Activated T-helper 1 cell treated with Interleukin-2 at 50 U/mL for 16 hours (primary cell): ENCODE measurements at places on chromosomes 16 and 17.

DNA sequence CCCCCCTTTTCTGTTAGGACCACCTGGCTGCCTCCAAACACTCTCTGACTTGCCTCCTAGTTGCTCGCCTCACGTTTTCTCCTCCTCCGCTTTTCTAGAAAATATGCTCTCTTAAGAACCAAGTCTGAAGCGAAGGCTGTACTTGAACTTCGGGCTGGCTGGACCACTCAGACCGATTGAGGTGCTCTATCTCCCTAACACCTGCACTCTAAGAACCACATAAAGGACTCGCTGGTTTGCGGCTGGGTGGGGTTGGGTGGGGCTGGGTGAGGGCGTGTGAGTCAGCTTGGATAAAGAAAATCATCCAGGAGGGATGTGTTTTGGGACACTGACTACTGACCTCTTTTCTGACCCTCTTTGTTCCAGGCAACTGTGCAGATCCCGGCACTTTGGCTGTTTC lies 22.9 kb upstream of the TMEM220 start:
- DNase-seq, result no peak

DNA sequence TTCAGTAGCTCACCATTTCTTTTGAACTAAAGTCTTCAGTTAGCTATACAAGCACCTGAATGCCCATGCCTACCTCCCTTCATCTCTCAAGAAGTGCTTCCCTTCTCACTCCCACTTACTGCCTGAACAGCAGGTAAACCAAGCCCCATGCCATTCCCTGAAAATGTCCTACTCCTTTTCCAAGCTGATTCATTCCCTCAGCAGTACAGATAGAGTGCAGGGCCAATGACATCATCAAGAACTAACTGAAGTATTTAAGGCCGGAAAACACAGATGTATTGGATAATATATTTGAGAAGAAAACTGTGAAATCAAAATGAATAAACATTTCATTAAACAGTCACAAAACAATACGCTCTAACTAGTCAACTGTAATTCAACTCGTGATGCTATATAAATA lies 478.8 kb upstream of the CDH11 start:
- no peak for DNase-seq

DNA sequence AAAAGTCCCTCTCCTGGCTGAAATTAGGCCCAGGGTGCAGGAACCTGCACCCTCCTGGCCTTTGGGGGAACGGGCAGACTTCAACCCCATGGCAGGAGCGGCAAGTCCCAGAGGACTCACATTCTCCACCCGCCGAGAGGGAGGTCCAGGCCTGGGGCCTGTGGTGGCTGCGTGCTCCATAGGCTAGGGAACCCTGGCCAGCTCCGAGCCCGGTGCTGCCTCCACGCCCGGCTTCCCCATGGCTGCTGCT lies 130 bp downstream of the CCDC78 start:
- no peak for DNase-seq

GRCh38 chr16:56999409-57000270 lies 10.3 kb downstream of the NLRC5 start:
- no peak for DNase-seq
